ENCODE measurements at places on chromosomes 5 and 9.

- no peak for DNase-seq
These were observed 15.6 kb downstream of the TICAM2 start for GRCh38 chr5:115586525-115587146.

GRCh38 chr5:153491856-153492255 is 1.4 kb downstream of the GRIA1 start:
- no peak for DNase-seq

DNA sequence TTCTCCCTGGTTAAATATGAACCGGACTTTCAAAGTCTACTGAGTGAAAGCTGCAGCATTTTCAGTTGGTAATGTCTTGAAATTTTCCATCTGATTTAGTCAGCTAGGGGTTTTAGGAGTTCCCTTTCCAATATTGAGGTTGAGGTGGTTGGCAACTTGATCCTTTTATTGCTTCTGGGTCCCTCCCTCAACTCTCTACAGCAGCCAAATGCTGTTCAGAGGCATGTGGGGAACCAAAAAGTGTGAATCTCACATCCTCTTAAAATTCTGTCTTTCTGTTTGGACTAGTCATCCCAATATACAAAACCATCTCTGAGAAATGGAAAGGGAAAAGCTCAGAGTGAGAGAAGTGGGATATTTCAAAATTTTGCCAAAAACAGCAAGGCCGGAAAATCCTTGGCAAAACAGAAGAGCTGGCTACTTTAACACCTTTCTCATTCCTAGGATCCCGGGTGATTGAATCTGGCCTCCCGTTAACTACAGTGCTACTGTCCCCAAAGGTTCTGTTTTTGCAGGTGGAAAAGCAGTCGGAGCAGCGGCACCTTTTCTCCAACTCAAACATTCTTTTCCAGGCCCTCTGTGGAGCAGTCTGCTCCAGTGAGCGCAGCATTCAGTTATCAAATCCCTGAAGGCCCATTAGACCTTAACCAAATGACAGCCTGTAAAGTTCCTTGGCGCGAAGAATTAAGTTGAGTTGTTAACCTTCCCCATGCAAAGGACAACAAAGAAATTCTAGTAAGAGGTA is 345.9 kb upstream of the NUDT12 start:
- DNase-seq = no peak

GRCh38 chr9:103837940-103838339 is 256.2 kb upstream of the SMC2 start:
- no peak for DNase-seq

DNA sequence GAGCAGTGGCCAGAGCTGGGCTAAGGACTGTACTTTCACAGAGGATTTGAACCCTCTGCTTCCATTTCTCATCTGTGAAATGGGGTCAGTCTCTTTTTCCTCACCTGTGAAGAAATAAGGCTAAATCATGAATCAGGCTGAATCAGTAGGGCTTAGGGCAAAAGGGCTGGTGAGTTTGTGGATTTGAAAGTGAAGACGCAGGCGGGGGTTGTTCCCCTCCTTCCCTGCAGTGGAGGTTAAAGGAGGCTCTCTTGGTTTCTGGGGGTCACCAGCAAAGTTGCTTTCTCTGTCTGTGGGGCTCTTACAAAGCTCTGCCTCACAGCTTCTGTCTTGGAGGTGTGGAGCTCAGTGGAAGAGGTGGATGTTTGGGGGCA is 17.6 kb upstream of the NDST1 start:
- no peak for DNase-seq

DNA sequence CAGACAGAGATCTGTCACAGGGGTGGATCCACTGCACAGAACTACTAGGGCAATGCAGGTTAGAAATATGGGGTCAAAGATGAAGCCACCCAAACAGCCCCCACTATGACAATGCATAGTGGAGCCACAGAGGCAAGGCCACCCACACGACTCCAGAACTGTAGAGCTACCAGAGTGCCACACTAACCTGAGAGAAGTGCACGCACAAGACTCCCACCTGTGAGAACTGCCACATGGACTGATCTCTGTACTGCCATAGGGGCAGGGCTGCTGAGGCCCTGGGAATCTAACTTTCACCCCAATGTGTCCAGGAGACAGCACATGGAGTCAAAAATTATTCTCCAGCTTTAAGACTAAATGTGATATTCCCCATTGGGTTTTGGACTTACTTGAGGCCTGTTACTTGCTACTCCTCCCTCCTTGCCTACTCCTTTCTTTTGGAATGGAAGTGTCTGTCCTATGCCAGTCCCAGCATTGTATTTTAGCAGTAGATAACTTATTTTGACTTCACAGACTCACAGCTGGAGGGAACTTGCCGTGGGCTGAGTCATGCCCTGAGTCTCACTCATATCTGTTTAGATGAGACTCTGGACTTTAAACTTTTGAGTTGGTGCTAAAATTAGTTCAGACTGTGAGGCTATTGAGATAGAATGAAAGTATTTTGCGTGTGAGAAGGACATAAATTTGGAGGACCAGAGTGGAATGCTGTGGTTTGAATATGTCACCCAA is 853.3 kb downstream of the MAT2B start:
- no peak for DNase-seq

DNA sequence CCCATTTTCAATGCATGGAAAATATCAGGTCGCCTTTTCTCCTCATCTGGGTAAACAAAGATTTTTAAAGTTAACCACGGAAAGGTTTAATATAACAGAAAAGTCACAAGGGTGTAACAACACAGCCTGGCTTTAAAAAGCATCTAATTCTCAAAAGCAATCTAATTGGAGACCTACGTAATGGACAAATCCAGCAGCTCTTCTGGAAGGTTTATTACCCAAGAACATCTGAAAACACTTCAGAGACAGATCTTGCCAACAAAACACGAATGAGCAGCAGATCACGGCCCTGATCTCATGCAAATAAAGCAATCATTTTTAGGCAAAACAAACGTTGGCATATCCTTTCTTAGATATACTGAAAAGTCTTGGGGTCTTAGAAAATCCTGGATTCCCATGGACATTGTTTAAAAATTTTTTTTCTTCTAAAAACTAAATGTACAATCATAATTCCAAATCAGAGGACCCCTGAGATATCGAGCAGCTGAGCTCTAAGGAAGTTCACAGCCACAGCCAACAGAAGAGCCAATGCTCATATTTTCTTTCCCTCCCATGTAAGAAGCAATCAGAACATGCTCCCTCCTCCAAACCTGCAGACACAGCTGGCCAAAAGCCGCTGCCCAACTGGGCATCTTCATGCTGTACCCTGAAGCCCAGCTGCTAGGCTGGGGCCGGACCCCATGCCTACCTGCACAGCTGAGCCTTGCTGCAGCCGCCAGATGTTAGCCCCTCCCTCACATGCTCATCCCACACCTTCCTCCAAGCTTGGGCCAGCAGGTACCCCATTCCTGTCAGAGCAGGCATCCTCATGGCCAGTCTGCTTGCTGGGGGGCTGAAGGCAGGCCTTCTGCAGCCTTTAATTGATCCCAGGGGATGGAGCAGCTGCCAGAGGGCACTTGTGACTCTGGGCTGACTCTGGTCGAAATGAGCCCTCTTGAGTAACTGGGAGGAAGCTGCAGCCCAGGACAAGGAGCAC is 11.2 kb downstream of the ANKS6 start:
- DNase-seq = no peak

- no peak for DNase-seq
These were observed 11.0 kb downstream of the DBH start for GRCh38 chr9:133647148-133647547.

- DNase-seq = no peak
These were observed 28.2 kb upstream of the HAND1 start for GRCh38 chr5:154506049-154506715.

DNA sequence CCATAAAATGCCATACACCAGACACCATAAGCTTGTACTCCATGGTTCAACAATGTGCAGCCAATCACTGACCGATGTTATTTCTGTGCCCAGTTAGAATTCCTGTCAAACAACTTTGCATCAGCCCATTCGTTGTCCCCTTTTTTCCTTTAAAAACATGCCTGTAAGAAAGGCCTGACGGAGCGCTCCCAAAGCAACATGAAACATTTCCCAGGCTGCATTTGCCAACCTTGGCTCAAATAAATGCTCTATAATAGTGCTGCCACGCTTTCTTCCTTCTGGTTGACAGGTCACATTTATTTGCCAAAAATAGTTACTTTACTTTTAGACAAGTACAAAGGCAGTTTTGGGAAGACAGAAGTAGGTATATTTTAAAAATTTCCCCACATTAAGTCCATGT is 735.6 kb upstream of the PTPRD start:
- no peak for DNase-seq

DNA sequence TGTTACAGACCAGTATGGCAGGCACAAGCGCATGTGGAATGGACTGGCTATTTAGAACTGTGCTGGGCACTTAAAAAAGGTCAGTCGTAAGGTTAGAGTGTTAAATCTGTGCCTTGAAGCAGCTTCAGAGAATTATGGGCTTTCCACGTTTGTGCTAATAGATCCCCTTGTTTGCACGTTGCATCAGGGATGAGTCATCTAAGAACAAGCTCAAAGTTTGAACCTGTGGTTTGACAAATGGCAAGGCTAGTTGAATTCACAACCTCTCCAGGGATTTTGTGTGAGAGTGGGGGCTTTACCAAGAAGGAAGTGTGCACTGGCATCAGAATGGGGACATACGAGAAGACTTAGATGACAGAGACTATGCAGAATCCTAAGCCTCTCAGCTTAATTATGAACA is 249.6 kb downstream of the IRX1 start:
- no peak for DNase-seq

- no peak for DNase-seq
These were observed 863 bp upstream of the LIFR start for GRCh38 chr5:38557308-38557710.

GRCh38 chr5:136518174-136518573 is 152.8 kb upstream of the TRPC7 start:
- no peak for DNase-seq

GRCh38 chr5:97854871-97855762 is 672.1 kb upstream of the RIOK2 start:
- no peak for DNase-seq

DNA sequence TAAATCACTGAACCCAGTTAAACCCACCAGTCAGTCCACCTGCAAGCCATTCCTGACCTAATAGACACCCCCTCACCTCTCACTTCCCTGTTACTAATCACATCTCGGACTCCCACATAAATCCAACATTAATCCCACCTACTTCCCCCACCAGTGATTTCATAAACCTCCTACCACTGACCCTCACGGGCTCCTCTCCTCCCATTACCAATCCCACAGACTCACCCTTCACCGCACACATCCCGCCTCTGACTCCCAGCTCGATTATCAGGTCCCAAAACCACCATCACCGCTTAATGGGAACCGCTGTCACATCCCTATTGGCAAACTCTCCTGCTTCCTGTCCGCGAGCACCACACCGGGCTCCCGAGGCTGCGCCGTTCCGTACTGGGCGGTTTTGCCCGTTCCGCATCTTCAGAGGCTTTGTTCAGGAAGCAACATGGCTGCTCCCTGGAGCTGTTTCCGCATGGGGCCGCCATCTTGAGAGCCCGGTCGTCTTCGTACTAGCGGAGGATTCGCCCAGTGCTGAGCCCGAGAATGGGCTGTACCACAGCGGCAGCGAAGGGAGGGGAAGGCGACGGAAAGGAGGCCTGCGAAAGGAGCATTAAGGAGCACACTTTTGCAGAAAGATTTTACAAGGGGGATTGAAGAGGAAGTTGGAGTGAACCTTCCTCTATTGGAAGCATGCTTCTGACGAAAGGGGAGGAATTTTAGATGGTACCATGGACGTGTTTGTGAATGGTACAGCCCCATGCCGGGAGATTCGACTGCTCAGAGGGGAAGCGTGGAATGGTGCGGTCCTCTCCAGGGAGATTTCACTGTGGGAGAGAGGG is at the start of gene ZNF300:
Gene ZNF300, minus strand, starts transcription at position 502 of the 833 bp plus-strand sequence. CDS start 1,825 bp downstream, outside the sequence.
- peak; percentile 24 for DNase-seq

GRCh38 chr5:115588640-115589039 is 13.6 kb downstream of the TICAM2 start:
- no peak for DNase-seq

DNA sequence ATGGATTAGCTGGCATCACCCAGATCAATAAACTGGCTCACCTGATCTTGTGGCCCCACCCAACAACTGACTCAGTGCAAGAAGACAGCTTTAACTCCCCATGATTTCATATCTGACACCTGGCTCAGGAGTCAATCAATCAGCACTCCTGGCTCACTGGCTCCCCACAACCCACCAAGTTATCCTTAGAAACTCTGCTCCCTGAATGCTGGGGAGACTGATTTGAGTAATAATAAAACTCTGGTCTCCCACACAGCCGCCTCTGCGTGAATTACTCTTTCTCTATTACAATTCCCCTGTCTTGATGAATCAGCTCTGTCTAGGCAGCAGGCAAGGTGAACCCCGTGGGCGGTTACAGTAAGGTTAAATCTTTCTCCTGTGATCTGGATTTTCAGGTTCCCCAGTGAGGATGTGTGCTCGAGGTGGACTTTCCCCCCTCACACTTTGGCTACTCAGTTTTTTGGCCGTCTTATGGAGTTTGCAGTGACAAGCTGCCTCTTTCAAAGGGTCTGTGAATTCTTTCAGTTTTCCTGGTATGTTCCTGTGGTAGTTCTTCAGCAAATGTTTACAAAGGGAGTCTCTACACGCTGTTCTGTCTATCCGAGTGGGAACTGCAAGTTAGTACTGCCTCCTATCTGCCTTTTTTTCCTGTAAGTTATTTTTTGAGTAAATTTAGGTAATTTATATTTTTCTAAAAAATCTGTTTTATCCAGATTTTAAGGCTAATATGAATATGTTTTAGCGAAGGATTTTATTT is 500.2 kb upstream of the NUDT12 start:
- no peak for DNase-seq

- no peak for DNase-seq
These were observed 169.0 kb upstream of the PANK3 start for GRCh38 chr5:168747987-168748777.

- no peak for DNase-seq
These were observed 405.2 kb upstream of the WWC1 start for GRCh38 chr5:167886196-167886595.

GRCh38 chr9:95458666-95459065 is 58.1 kb downstream of the PTCH1 start:
- no peak for DNase-seq

DNA sequence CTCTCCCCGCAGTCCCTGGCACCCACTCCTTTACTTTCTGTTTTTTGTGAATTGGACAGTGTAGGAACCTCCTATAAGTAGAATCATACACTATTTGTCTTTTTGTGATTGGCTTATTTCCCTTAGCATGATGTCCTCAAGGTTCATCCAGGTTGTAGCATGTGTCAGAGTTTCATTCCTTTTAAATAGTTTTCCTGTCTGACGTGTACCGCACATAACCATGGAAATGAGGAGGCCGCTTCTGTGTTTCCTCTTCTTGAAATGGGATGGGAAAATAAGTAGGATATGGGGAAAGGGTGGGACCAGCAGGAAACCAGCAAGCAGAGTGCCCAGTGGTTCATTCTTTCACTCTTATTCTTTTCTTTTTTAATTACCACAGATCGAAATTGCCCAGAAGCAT is 72.6 kb upstream of the ENTREP1 start:
- no peak for DNase-seq

- no peak for DNase-seq
These were observed 192.9 kb upstream of the HAPLN1 start for GRCh38 chr5:83913593-83913992.

DNA sequence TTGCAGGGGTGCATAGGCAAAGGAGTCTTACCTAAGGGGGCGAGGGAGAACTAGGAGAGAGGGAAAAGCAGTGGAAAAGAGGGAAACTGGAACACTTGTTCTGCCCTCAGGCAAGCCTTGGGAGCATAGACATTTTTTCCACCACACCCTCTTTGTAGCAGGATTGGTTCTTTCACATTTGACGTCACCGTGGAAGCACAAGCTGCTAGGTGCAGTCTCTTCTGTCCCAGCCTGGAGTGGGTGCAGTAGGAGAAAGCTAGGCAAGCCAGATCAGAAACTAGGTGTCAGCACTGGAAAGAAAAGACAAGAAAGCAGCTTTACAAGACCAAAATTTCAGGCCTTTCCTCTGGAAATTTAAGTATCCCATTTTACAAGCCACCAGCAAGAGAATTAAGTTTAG is 440.4 kb downstream of the EFNA5 start:
- DNase-seq = no peak

All from activated T-cell treated with anti-CD3 and anti-CD28 coated beads for 4 hours (primary cell).